ENCODE measurements at places on chromosomes 2 and 18.

DNA sequence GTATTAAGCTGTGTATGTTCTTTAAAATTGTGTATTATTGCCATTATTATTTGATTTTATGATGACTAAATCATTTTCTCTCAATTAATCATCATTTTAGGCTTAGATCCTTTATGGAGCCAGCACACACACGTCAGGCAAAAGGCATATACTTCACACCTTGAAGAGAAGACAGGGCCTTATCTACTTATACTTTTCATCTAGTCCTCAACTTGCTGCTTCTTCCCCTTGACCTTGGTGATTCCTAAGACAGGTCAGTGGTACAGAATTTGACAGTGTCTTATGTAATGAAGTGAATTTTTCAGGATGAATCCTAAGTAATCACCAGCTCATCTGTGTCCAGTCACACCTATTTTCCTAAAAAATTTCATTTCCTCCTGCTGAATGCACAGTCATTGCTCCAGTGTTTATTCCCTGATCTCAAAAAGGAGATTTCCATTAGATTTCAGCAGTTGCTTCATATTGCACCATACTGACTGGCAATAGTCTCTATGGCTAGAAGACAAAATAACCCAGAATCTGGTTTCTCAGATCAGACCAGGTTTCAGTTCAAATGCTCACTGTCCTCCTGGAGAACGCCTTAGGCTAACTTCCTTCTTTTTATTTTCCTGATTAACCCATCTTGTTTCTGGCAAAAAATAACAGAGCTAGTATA, 235.7 kb downstream of the PTH2R start:
- DNase-seq: no peak

DNA sequence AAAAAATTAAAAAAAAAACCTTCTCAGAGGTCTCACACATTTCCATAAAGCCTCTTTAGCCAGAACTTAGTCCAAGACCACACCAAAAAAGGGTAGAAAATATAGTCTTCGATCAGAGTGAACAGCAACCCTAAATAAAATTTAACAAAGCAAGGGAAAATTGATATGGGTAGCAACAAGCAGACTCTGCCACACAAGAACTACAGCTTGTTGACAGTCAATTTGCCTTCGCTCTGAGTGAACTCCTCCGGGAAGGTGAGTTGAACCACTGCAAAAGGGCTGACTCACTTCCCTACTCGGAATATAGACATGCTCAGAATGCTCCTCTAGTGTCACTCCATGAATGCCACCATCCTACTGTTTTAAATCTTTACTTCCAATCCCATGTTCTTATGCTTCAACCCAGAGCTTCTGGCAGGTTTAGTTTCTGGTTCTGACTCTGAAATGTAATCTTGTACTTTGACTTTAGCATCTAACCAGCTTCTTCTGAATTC, 24.1 kb downstream of the GAD1 start:
- no peak for DNase-seq

DNA sequence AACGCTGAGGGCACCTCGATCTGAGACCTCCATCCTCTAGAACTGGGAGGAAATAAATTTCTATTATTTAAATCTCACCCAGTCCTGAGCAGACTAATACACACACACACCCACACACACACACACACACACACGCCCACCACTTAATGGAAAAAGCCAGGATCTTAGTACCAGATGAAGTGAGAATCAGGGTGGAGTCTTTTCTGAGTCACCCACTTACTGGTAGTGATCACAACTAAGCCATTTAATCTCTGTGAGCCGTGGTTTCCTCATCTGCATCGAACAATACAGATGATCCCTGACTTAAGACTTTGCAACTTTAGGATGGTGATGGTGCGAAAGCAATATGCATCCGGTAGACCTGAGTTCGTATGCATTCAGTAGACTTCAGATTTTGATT, 18.6 kb downstream of the THNSL2 start:
- DNase-seq: no peak

DNA sequence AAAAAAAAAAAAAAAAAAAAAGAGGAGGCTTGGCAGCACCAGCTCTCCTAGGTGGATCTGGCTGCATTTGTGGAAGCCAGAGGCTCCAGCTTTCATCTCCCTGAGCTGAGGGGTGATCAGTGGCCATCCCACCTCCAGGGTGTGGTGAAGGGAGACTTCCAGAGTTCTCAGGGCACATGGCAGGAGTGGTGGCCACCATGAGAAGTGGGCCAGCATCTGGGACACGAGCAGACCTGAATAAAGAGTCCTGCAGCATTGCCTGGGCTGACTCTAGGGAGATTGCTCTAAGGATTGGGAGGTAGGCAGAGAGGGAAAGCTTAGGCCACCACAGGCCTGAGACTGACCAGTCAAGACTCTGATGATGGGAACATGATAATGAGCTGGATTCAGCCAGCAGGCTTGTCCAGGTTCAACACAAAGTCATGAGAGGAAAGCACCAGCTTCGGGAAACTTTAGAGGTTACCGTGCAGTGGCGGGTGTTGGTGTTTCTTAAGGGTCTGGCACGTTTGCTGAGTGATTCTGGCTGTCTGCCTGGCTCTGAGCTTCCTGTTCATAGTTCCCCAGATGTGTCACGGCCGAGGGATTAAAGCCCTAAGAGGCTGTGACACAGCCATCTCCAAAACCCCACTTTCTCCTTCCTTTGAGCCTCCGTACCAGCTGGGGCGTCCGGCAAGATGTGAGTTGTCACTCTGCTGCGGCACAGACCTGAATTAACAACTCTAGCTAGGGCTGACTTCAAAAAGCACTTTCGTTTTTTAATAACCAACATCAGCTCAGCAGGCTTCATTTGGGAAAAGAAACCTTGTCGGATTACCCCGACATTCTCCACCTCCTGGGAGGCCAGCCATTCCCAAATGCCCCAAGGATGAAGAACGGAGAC, 38.3 kb upstream of the IL1R1 start:
- peak; percentile 76 for DNase-seq

GRCh38 chr2:234794866-234795265, 157.0 kb upstream of the SH3BP4 start:
- DNase-seq: no peak

- DNase-seq: no peak
Measured at GRCh38 chr2:132497591-132497990, 81.0 kb downstream of the GPR39 start.

DNA sequence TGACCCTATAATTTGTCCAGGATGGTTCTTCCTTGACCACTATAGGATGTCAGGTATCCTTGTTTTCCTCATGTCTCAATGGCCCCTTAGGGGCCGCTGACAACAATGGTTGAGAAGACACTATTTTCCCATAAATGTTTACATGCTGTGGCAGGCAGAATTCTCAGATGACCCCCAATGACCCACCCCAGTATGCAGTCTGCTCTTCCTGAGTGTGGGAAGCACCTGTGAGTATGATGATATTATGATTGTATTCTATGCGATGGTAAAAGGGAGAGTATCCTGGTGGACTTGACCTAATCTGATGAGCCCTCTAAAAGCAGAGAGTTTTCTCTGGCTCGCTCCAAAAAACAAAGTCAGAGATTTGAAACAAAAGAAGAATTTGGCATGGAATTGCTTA, 123.1 kb upstream of the DLX2 start:
- no peak for DNase-seq

DNA sequence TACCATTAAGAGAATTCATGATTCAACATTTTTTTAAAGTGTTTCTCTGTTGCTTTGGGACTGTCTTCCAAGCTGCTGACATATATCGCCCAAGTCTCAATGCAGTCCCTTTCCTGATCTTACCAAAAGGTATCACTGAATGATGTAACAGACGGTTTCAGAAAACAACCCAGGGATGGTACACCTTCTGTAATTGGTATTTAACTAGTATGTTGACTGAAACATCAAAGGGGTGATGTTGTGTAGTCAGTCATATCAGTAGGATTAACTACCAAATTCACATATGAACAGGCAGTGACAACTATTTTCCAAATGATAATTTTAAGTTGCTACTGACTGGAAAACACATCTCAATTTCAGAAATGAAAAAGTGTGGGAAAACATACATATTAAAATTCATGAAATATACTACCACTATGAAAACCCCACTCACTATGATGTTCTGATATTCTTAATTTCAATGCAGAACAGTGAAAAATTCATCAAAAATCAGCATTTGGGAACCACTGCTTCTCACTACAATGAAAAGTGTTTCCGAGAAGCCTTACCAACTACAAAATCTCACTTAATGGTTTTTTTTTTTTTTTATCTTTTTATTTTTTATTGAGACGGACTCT, 59.8 kb downstream of the MEMO1 start:
- DNase-seq: no peak

DNA sequence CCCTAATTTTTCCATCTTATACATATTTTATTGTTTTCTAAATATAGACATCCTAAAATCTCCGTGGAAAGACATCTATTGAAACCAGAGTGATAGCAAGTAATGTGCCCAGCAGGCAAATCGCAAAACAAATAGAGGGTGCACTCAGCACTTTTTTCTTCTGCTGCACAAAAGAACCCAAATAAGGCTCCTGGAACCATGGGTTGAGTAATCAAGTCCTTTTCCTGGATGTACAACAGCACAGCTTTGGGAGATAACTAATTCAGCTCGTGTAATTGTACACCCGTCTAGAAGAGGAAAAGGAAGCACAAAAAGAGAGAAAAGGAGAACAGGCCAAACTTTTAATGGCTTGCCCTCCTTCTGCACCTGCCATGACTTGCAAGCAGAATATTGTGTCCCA, 126.9 kb upstream of the TLK1 start:
- no peak for DNase-seq

GRCh38 chr2:226790011-226790410, 9.6 kb downstream of the IRS1 start:
- no peak for DNase-seq

DNA sequence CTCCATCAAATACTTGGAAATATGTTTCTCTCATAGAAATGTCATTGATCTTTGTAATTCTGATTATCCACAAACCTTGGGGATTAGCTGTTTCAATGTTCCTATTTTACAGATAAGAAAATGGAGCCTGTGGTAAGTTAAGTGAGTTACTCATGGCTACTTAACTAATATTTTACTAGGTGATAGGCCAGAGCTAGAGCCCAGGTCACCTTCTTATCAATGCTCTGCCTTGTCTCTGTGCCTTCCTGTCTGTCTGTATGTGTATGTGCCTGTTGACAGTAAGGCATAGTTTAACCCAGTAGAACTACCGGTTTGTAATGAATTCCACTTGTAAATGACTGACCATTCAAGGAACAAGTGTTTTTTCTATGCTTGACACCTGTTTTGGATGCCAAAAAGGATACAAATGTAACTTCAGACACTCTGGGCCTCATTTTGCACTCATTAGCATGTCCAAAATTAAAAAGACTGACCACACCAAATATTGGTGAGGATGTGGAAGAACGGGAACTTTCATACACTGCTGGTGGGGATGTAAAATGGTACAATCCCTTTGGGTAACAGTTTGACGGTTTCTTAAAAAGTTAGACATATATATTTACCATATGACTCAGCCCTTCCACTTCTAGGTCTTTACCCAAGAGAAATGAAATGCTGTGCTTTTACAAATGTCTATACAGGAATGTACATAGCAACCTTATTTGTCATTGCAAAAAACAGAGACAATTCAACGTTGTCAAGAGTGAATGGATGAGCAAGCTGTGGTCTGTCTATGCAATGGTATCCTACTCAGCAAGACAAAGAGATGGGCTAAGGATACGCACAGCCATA, 19.6 kb upstream of the IL1A start:
- DNase-seq: no peak

GRCh38 chr2:73716543-73717250, 20.4 kb downstream of the TPRKB start:
- no peak for DNase-seq

DNA sequence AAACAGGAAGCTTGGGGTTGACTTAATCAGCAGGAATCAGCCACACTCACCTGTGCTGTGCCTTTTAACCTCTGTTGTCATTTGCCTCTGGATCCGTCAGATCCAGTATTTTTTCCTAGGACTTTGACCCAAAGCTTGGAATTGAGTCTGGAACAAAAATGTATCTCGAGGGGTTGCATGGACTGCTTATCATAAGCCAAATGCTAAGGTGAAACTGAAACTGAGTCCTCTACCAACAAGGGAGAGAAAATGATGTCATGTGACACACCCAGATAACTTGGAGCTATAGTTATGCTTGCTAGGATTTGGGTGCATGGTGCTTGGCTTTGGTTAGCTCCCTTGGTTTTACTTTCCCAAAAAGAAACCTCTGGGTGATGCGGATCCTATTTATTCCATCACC, 2158.6 kb upstream of the PIK3C3 start:
- DNase-seq: no peak

- no peak for DNase-seq
Measured at GRCh38 chr2:219467736-219468075, 31.0 kb upstream of the GMPPA start.

All from stimulated activated CD4-positive, alpha-beta T cell treated with anti-CD3 and anti-CD28 coated beads, Interleukin-2, amount 100 ng/mL, for 24 hours (primary cell).